CD4-positive, alpha-beta T cell treated with Interleukin-10 for 1 hour (primary cell): ENCODE measurements at places on chromosomes 7 and 10.

GRCh38 chr10:52318822-52319464, 4.9 kb downstream of the DKK1 start:
- DNase-seq: no peak

DNA sequence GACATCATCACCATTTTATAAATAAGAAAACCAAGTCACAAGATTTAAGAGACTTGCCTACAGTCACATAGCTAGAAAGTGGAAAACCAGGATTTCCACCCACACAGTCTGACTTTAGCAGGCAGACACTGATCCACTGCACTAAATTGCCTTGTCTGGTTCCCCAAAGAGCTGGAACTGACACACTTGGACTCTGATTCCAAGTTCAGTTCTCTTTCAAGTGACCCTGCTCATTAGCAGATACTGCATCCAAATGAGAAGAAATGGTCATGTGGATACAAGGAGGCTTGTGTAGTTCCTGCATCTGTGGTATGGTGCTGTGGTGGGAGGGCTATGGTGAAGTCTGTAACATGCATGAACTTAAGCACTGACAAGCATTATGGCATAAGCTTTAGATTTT, 180.1 kb upstream of the MKLN1 start:
- no peak for DNase-seq

DNA sequence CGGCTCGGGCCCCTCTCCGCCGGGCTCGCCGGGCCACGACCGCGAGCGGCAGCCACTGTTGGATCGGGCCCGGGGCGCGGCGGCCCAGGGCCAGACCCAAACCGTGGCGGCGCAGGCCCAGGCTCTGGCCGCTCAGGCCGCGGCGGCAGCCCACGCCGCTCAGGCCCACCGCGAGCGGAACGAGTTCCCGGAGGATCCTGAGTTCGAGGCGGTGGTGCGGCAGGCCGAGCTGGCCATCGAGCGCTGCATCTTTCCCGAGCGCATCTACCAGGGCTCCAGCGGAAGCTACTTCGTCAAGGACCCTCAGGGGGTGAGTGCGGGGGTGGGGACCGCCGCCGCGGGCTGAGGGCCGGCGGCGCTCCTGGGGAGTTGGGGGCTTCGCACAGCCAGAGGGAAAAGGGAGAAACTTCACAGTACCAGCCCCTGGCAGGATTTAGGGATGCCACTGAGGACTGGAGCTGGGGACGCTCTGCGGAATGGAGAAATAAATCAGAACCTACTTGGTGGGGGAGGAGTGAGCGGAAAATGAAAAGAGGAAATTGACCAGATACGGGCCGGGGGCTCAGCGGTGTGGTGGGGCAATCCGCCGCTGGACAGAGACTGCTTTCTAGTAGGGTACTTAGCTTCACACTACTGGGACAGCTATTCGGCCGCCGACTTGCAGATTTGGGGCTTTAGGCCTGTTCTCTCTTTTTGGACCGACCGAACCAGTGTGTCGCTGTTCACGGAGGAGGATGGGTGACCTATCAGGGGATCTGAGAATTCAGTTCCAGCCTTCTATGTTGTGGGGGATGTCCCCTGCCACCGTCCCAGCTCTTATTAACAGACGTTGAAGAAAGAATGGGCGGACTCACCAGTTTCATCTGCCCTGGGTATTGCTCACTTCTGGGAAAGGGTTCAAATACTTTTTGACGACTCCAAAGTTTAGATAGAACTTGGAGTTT, 669 bp downstream of the PI4K2A start:
- DNase-seq: peak; percentile 15

- no peak for DNase-seq
Observed at GRCh38 chr10:12380999-12381398, 31.7 kb downstream of the CAMK1D start.

GRCh38 chr7:155796381-155797261, 15.6 kb downstream of the SHH start:
- peak; percentile 58 for DNase-seq

- DNase-seq: no peak
Observed at GRCh38 chr10:24456322-24456721, 247.4 kb downstream of the KIAA1217 start.

- DNase-seq: no peak
Observed at GRCh38 chr7:133051066-133051465, 30.8 kb downstream of the CHCHD3 start.

DNA sequence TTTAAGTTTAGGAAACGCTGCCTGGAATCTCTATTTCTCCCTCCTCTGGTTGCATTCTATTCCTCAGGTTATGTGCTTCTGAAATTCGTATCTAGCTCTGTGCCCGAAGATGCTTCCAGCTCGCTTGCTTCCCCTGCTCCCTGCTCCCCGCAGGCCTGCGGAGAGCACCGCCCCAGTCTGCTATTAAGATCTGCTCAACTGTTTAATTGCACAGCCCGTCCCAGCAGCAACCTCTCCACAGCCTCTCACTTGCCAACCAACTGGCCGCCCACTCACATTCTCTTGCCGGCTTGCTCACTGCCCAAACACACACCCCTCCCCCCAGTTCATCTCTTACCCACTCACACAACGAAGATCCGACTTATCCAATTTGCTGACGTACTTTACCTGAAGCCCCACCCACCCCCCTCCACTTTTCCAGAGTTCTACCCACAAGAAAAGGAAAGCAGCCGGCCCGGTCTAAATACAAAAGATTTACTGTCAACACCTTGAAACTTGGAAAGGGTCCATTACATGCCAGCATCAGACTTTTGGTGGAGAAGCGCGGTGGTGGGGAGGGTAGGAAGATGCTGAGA, 167.3 kb upstream of the KLF14 start:
- DNase-seq: no peak

GRCh38 chr10:17801507-17801906, 7.6 kb upstream of the MRC1 start:
- DNase-seq: no peak
